A549 treated with Mapracorat at 1 μM for 4 hours (cell line): ENCODE measurements at places on chromosomes 3 and 15. TPM values are rescaled to one million over a fixed set of nuclear protein-coding genes. Genes with fewer than 3 reads are reported as not detected.

The ATP13A5 gene
- not detected in 5 replicates for total RNA-seq

The FANCI gene
- 49.2 to 65.0 TPM (median 59.5 TPM) in 5 replicates for total RNA-seq

The SNRPA1 gene
- 104 to 131 TPM (median 112 TPM) in 5 replicates for total RNA-seq

The MINAR1 gene
- total RNA-seq: 0.30 to 0.57 TPM (median 0.47 TPM) in 5 replicates

The ARPP21 gene
- total RNA-seq: 0.05 to 0.32 TPM (median 0.13 TPM) in 3 of 5 replicates, not detected in the others

The C3orf49 gene
- not detected in 5 replicates for total RNA-seq

The UMPS gene
- 47.6 to 57.3 TPM (median 48.5 TPM) in 5 replicates for total RNA-seq

The CCRL2 gene
- 0.07 to 0.17 TPM (median 0.11 TPM) in 4 of 5 replicates, not detected in the other for total RNA-seq
